ENCODE measurements at places on chromosomes 2 and 18.

DNA sequence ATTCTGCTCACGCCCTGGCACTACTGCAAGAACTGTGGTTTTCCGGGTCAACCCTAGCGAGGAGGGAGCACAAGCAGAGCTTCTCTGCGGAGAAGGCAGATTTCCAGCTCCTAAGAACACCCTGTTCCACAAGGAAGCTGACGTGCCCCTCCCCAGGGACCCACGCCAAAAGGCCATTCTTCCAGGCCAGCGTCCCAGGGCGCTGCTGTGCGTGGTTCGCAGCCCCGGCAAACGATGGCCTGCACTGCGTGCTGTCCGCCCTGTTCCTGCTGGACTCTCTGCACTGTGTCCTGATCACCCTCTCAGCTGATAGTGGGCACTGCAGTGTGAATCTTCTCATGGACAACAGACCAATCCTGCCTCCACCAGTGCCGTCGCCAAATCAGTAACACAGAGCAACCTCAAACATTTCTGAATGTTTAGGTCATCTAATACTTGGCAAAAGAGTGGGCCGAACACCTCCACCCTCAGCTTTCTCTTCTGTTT is 49.1 kb downstream of the ADI1 start:
- no peak for DNase-seq

DNA sequence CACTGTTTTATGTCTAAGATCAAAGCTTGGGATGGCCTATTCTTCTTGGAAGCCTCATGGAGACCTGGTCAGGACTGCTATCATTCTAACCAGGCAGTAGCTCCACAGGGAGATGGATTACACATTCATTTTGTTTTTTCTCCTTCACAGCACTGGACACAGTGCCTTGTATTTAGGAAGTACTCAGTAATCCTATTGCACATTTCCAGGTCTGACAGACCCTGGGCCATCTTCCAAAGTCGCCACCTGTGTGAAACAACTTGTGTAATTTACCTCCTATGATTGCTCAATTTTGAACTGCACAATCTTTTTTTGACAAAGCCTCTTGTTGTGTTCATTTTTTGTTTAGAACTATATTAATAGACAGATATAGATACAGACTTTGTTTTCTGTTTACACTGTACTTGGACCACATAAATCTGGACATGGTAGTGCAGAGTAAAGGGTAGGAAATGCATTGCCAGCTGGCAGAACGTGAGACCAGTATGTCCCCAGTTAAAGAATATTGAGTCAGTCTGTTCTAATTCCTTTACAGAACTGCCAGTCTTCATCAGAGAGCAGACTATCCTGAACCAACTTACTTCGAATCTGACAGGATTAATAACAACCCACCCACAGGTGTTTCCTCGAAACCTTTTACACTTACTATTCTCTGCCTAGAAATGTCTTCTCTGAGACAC is 277.8 kb upstream of the CYRIA start:
- no peak for DNase-seq

GRCh38 chr2:121489284-121489683 is 41.4 kb upstream of the RNU4ATAC start:
- DNase-seq = no peak

GRCh38 chr2:240271716-240272341 is 131.4 kb upstream of the OTOS start:
- no peak for DNase-seq

DNA sequence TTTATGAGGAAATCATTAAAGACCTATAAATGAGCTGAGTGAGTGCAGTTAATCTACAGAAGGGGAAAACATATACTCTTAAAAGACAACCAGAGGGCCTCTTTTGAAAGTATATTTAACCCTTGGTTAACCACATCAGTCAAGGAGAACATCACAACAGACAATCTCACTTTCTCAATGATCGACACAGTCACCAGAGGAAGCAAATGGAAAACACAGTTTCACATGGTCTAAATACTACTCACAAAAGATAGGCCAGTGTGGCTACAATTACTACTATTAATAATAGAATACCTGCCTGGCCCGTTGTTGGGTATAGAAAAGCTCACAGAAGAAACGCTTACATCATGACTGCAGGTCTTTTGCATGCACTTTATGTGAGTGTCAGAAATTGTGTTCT is 426.2 kb downstream of the NCKAP5 start:
- no peak for DNase-seq

GRCh38 chr2:148814143-148814859 is 60.7 kb upstream of the KIF5C start:
- DNase-seq = no peak

GRCh38 chr2:127605691-127606263 is 40.2 kb upstream of the GPR17 start:
- DNase-seq = no peak

- no peak for DNase-seq
These were observed 670.4 kb downstream of the KCNJ3 start for GRCh38 chr2:155368934-155369333.

DNA sequence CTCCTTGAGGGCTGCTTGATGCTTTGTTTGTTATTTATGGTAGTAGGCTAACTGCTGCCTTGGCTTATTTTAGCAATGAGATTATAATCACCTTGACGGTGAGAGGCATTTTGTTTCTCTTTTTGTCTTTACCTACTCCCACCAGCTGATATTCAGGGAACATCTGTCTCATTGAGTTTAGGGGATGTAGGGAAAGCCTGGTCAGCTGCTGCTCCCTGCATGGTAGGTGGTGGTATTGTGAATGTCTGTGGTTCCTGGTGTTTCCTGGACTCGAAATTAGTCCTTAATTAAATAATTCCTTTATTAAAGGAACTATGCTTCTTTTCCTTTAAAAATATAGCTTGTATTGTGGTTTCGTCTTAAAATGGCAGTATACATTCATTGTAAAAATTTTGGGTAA is 77.8 kb downstream of the ADAM23 start:
- no peak for DNase-seq

DNA sequence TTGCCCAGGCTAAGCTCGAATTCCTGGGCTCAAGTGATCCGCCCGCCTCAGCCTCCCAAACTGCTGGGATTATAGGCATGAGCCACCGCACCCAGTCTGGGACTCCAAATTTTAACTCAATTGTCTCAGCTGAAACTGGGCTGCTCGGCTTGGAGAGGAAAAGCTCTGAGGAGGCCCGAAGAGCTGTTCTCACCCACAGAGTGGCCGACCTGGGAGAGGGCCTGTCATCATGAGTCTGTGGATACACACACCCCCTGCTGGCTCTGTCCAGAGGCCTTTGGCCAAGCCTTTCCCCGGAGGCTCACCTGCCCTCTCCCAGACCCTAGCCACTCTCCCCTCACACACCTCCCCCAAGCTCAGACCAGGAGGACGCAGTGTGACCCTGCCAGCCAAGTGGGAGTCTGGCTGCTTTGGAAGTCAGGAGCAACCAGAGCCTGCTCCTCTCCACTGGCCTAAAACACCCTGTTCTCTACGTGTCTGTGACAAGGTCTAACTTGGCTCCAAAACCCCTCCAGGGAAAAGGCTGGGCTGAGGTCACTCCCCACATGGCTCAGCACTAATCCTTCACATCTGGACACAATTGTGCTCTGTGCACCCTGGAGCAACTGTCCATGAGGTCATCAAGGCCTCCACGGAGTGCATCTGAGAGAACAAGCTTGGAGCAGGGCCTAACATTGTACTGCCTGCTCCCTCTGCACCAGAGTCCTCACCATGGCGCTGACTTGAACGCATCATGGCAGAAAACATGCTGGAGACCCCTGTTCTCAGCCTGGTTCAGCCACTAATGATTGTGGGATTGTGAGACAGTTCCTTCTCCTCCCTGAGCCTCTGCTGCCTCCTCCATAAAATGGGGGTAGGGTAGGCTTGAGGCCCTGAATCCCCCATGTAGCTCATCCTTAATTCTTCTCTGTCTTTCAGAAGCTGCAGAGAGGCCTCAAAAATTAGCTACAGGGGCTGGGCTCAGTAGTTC is 49.9 kb upstream of the RAB6C start:
- DNase-seq = no peak

- no peak for DNase-seq
These were observed 180.4 kb downstream of the MCFD2 start for GRCh38 chr2:46735108-46735691.

DNA sequence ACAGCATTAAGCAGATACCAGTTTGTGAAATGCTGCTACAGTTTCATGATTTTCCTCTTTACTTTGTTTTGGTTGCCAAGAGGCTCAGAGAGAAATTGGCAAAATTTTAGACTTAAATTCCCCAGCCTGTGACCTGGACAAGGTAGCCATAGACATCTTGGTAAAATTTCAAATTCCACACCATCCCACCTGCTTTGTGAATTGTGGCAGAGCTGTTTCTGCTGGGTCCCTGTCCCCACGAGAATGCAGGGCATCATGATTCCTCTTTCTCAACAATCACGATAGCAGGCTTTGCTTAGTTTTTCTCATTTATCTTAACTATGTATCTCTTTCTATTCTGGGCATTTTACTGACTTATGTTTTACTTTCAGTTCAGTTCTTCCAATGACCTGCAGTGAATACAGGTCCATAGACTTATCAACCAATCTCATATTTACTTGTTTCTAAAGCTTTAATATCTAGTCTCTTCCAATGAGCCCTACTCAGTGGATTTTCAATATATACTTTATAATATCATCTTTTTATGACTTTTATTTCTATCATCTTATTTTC is 351.6 kb downstream of the SOCS6 start:
- no peak for DNase-seq

DNA sequence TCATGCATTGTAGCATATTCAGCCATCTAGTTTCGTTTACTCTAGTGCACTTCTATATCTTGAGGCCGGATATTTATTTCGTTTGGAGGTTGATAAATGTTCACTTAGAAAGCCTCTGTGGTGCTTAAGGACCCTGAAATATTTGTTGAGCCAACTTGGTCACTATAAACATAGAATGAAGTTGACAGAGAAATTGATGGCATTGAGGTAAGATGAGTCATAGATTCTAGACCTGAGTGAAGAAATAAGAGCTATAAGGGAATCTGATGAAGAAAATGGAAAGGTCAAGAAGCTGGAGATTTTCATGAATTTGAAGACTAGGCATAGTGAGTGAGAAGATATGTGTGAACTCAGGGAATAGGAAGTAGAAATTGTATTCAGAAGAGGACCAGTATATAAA is 35.9 kb downstream of the EPC2 start:
- no peak for DNase-seq

DNA sequence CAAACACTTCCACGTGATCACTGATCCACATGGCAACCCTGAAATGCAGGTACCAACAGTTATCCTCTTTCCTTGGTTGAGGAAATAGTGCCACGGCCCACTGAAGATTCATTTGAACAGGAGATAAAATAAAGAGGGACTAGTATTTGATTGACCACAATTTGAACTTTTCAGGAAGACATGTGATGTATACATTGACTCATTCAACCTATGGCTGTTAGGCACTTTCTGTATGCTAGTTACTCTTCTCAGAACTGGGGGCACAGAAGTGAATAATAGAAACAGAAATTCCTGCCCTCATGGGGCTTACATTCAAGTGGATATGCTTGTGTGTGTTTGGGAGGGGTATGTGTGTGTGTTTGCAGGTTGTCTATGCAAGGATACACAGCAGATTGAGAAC is 199.6 kb downstream of the PRKCE start:
- no peak for DNase-seq
